Airway epithelial cell (primary cell): ENCODE measurements at places on chromosomes 7 and 10. TPM values are rescaled to one million over a fixed set of nuclear protein-coding genes. Genes with fewer than 3 reads are reported as not detected.

The GIMAP2 gene
- not detected in 2 replicates for total RNA-seq

The SUN3 gene
- total RNA-seq, result not detected in 2 replicates

The SLC26A4 gene
- 0.85 TPM in 1 of 2 replicates, not detected in the other for total RNA-seq

The GATA3 gene
- 0.09 and 0.35 TPM in 2 replicates for total RNA-seq

The EGR2 gene
- 0.28 TPM in 1 of 2 replicates, not detected in the other for total RNA-seq

The NKX1-2 gene
- total RNA-seq, result 3.3 and 4.0 TPM in 2 replicates

The CYP3A4 gene
- total RNA-seq, result 0.14 TPM in 1 of 2 replicates, not detected in the other

The ZNF248 gene
- 1.9 and 3.9 TPM in 2 replicates for total RNA-seq

The THSD7A gene
- under 0.01 TPM in 1 of 2 replicates, not detected in the other for total RNA-seq

The SLC35B4 gene
- total RNA-seq, result 4.6 and 7.1 TPM in 2 replicates

The SHH gene
- total RNA-seq, result under 0.01 TPM in 1 of 2 replicates, not detected in the other

The VSTM4 gene
- total RNA-seq, result 0.05 and 0.07 TPM in 2 replicates

The SRRM3 gene
- total RNA-seq, result 0.19 and 0.85 TPM in 2 replicates

The LEP gene
- 0.14 and 0.28 TPM in 2 replicates for total RNA-seq

The BTBD16 gene
- 0.14 and 0.42 TPM in 2 replicates for total RNA-seq
